NCI-H1048 (cell line): ENCODE measurements at places on chromosomes 13 and 19.

- DNase-seq = no peak
Observed at GRCh38 chr13:48965736-48966135, 10.0 kb upstream of the FNDC3A start.

DNA sequence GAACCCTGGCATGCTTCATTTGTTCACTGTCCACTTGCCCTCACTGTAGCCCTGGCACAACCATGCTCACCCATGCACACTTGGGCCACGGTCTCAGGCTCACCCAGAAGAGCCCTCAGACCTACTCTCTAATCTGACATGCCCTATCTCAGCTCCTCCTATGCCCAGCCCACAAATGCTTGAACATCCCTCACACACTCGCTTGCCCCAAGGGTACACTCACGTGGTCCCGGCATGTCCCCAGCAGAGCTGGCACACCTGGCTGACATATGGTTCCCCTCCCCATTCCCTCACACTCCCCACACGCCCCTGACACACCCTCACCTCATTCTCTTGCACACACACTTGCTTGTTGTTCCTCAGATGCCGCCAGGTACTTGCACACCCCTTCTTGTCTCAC is 55.7 kb downstream of the MAP4K1 start:
- DNase-seq = no peak

DNA sequence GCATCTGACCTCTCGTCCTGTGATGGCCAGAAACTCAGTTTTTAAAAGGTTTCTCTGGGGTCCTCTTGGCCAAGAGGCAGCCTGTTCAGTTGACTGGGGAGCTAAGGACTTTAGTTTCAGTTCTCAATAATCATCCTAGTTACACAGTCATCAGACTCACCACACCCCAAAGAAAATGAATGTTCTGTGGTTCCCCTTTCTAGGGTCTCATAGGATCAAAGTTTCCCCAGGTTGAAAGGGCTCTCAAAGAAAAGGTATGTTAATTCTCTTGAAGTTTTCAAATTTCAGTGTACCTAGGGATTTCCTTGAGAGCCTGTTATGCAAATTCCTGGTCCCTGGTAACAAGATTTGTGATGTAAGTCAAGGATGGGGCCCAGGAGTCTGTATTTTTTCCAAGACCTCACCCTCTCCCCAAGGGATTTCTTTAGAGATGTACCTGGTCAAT is 94.9 kb downstream of the FAM216B start:
- DNase-seq = no peak

GRCh38 chr19:28136796-28137195 is 1076.2 kb downstream of the UQCRFS1 start:
- no peak for DNase-seq

- DNase-seq = no peak
Observed at GRCh38 chr13:20882206-20882605, 20.3 kb downstream of the XPO4 start.

- DNase-seq = no peak
Observed at GRCh38 chr13:30572859-30573275, 44.9 kb upstream of the USPL1 start.

- no peak for DNase-seq
Observed at GRCh38 chr13:44855860-44856259, 133.4 kb downstream of the NUFIP1 start.

DNA sequence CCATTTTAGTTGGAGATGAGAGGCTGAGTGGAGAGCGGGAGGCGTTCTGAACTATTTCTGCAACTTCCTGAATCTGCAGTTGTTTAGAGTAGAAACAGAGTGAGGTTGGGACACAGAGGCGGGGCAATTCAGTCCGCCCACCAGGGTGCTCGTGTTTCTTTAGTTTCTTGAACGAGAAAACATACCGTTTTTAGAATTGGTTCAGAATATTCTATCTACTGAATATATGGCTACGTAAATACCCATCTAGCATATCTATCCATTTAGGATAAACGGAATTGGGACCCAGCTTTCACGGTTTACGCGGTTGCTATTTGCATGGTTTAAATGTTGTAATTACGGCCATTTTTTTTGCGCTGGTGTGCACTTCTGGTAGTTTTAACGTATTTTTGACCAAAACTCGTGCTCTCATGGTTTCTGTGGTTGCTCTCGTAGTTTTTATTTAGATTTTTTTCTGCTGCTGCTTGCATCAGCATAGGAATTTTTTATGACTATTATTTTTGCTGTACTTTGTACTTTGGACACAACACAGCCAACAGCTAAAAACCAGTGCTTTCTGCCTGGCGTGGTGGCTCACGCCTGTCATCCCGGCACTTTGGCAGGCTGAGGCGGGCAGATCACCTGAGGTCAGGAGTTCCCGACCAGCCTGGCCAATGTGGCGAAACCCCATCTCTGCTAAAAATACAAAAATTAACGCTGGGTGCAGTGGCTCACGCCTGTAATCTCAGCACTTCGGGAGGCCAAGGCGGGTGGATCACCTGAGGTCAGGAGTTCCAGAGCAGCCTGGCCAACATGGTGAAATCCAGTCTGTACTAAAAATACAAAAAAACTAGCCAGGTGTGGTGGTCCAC is 32.7 kb downstream of the TIMM13 start:
- no peak for DNase-seq

DNA sequence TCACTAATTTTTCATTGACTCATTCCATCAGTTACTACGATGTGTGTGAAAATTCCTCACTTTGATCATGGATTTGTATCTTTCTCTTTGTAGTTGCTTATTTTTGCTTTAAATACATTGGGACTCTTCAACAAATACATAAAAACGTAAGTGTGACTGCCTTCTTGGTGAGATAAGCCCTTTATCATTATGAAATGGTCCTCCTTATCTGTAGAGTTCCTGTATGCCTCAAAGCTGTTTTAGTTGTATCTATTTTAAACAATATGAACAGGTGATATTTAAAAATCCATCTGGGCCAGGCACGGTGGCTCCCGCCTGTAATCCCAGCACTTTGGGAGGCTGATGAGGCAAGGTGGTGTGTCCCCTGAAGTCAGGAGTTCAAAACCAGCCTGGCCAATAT is 11.3 kb downstream of the DCUN1D2 start:
- no peak for DNase-seq

DNA sequence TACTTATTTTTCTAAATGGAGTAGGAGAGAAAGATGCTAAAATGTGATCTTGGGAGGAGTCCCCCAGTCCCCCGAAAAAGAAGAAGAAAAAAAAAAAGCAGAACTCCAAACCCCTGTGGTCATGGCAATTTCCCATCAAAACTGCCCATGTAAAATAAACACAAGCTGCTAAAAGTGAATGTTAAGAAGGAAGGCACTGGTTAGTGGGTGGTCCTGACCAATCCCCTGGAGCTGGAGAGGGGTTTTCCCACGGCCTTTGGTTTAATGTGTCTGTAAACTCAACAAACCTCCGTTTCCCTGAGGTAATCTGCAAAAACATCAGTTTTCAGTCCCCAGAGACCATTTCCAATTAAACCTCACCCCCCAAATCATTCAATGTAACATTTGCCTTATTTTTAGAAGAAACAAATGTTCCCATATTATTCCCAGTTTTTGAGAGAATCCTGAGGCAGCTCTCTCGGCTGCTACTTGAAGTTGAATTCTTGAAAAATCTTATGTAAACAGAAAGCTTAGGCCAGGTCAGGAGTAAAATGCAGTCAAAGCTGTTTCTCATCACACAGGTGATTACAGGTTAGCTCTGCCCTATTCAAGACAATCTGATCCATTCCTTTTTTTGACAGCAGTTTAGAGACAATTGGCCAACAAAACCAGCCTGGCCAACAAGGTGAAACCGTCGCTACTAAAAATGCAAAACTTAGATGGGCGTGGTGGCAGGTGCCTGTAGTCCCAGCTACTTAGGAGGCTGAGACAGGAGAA is 17.0 kb downstream of the RAB3D start:
- DNase-seq = no peak

GRCh38 chr19:10885201-10886169 is 14.1 kb downstream of the CARM1 start:
- DNase-seq = no peak

GRCh38 chr19:13859361-13859880 is 17.5 kb upstream of the NANOS3 start:
- DNase-seq = no peak

- DNase-seq = no peak
Observed at GRCh38 chr19:48452289-48453190, 2.8 kb upstream of the KCNJ14 start.

- DNase-seq = no peak
Observed at GRCh38 chr19:54387991-54388801, 23.5 kb upstream of the LAIR1 start.

- no peak for DNase-seq
Observed at GRCh38 chr19:38453596-38453995, 20.1 kb downstream of the RYR1 start.

DNA sequence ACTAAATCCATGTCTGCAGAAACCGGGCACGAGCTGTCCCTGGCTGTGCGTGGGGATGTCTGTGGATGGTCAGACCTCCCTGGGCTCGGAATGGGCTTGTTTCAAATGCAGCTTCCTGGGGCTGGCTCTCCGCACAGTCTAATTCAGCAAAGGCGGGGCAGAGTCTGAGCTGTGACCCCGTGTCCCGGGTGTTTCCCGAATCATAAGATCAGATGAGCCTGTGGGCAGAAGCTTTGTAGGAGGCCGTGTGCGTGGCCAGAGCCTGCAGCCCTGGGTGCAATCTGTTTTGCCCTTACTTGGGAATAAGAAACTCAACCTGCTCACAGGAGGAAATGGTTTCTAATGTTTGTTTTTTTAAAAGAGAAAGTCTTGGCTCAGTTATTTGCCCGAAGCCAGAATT is 13.9 kb upstream of the GNA11 start:
- DNase-seq = no peak

GRCh38 chr13:92966900-92967299 is 259.7 kb upstream of the GPC6 start:
- DNase-seq = no peak

- DNase-seq = no peak
Observed at GRCh38 chr13:47859165-47859564, 141.9 kb downstream of the SUCLA2 start.

- no peak for DNase-seq
Observed at GRCh38 chr19:33724021-33724720, 72.5 kb upstream of the KCTD15 start.

- no peak for DNase-seq
Observed at GRCh38 chr19:41548954-41549688, 26.8 kb upstream of the CEACAM21 start.

GRCh38 chr19:49120325-49120683 is 960 bp downstream of the PPFIA3 start:
- DNase-seq = no peak

DNA sequence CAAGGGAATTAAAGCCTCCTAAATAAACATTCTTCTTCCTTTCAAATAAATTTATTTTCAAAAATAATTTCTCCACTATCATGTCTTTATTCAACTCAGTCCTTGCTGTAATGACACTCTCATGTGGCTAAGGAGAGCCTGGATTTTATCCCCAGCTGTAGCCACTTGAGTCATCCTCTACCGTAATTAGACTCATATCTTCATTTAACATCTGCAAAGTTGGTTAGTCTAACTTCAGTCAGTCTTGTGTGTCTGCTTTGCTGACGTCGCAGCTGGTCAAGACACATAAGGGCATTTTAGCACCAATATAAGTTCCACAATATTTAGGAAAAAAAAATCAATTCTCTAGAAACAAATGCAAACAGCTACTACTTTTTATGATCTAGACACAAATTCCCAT is 776.4 kb upstream of the ATXN8OS start:
- no peak for DNase-seq

DNA sequence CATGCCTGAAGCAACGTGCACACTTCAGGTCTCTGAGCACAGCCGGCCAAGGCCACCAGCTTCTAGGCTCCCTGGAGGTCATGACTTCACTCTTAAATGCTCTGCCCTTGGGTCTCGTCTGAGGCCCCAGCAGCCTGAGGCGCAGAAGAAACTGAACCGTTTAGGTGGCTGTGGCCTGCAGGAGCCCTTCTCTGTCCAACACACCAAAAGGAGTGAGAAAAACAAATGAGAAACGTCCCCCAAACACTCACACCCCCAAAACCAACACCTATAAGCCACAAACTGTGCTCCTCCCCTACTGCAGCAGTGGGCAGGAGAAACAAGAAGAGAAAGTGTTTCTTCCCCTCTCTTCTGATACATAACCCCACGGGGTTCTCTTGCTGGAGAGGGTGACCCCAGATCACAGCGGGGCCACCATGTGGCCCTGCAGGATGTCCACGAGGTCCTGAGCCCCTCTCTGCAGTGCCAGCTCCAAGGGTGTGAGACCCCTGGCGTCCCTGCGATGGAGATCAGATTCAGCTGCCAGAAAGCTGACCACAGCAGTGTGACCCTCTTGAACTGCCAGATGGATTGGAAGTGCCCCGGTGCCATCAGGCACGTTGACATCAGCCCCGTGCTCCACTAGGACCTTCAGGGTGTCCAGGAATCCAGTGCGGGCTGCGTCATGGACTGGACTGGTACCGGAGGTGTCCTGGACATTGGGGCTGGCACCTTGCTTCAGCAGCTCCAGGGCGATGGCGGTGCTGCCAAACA is 1.0 kb upstream of the KRI1 start:
- DNase-seq = no peak

DNA sequence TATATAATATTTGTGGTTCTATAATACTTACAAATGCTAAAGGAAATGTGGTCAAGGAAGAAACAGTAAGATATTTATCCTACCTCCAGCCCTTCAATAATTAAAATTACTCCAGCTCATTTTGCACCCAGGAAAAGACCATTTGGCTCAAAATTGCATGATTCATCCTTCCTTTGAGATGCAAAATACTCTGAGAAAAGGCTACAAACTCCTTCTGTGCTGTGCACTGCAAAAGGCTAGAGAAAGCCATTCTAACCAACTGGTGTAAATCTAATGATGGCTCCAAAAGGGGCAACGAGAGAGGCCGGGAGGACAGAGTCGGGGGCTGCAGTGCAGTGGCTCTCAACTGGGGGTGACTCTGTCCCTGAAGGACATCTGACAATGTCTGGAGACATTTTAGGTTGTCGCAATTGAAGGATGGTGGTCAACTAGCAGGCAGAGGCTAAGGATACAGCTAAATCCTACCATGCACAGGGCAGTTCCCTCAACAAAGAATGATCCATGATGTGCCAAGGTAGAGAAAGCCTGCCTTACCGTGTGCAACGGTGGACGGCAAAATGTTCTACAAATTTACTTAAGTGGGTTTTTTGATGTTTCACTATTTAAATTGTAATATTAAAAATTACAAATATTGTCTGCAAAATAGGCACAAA is 32.6 kb downstream of the SLC7A1 start:
- no peak for DNase-seq

GRCh38 chr19:17688853-17689595 is 870 bp upstream of the UNC13A start:
- DNase-seq = no peak

GRCh38 chr13:44410328-44410859 is 36.8 kb downstream of the SERP2 start:
- DNase-seq = no peak

DNA sequence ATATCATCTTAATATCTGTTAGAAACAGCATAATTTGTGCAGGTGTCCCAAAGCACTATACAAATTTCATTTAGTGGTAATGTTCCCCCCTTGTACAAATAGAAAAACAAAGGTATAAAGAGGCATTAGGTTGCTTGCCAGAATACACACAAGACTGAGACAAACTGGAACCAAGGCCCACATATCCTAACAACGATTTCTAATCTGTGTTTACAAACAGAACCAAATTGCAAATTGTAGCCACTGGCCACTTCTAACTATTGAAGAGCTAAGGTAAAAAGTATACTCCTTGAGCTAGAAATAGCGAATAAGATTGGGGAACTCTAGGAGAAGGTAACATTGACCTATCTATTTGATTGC is 526.1 kb downstream of the KLF12 start:
- no peak for DNase-seq

- no peak for DNase-seq
Observed at GRCh38 chr19:35077411-35078223, 36.1 kb downstream of the HPN start.
